ENCODE measurements at places on chromosomes 5 and 9.

DNA sequence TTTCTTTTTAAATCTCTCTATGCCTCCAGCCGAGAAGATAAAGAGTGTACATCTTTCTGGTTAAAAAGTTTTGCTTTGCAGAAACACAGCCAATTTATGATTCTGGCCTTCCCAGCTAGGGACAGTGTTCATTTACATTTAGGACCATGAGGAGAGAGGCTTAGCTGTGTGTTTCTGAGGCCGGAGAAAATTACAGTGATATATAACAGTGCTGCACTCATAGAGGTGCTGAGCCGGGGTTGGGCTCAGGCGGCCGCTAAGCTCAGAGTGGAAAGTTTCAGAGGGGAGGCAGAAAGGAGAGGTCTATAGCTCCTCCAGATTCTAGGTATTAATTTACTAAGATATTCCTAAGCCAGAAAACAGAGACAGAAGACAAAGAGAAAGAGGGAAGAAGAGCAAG is 37.0 kb upstream of the LCP2 start:
- DNase-seq = no peak

DNA sequence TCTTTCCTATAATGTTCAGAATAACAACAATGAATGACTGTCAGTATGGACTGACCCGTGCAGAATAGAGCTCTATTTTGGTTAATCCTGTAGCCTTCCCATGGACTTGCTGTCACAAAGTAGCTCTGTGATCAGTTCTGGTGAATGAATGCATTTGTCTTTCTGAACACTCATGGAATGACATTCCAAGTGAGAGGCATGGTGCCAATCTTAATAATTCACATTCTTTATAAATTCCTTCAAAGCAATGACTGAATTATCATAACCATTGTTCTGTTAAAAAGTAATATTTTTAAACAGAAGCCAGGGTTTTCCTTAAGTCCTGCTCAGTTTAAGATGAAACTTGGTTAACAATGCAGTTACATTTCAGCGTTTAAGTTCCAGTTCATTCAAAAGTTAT is 360.5 kb downstream of the ICE1 start:
- DNase-seq = no peak

GRCh38 chr5:94793113-94793815 is 174.8 kb downstream of the SLF1 start:
- no peak for DNase-seq

DNA sequence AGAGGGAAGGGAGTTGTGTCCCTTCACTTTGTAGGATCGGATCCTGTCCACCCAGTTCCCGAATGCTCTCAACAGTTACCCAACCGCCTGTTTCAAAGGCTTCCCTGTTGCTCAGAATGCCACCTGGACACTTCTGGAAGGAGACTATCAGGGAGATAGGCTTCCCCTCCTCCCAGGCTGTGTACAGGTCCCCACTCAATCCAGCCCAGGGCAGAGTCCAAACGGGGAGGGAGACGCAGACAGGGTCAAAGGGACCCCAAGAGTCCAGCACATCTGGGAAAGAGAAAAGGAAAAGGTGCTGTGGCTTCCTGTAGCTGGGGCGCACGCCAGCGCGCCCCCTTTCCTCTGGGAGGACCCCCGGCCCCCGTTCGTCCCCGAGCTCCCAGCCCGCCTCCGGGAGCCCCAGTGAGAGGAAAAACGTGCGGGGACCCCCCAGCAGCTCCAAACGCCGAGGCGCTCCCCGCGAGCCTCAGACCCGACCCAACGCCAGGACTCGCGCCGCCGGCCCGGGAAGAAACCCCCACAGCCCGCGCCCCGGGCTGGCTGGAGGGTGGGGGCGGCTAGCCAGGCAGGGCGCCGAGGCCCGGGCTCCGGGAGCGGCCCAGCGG is 640 bp downstream of the SURF4 start:
- no peak for DNase-seq

- DNase-seq = no peak
Measured at GRCh38 chr9:95756101-95756500, 119.4 kb upstream of the ERCC6L2 start.

DNA sequence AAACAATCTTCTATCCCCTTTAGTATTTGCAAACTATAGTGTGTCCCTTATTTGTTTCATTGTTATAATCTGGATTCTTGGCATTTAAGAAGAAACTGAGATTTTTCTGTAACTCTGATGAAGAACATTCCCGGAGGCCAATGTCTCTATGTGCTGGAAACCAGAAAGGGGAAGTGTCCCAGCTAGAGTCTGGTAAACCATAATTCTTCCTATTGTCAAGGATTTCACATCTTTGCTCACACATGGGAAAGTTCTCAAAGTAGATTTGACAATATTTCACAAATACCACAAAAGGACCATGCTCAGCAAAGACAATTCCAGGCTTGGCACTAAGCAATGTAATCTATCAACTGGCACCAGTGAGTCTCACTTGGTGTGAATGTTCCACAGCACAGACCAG is 146.8 kb downstream of the MUSK start:
- no peak for DNase-seq

- DNase-seq = no peak
Measured at GRCh38 chr5:141742144-141742543, 60.1 kb upstream of the ARAP3 start.

DNA sequence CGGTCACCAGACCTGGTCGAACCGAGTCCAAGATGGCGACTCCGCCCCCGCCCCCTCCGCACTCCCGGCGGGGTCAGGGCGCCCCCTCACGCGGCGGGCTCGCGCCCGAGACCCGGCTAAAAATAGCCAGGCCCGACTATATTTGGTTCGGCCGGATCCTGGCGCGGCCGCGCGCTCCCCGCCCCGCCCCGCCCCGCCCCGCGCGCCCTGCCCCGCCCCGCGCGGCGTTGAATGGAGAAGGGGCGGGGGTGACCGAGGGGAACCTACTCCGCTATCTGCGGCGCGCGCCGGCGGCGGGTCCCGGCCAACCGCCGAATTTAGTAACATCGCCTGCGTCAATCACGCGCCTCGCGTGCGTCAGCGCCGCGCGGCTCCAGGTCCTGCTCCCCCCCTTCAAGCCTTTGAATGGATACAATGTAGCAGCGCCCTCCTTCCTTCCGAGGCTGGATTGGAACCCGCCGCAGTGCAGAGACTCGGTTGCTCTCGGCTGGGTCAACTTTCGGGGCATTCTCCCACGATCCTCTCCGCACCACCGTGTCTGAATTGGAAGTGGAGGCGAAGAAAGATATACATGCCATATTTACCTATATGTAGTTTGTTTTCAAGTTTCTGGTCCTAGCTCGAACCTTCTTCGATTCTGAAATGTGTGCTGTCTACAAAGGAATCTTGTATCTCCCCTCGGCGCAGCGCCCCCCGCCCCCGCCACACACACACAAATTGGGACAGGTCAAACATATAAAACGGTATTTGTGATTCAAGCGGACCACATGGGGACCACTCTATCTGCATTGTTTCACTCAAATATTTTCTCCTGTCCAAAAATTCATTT is 1.6 kb upstream of the NR4A3 start:
- peak; percentile 97 for DNase-seq

DNA sequence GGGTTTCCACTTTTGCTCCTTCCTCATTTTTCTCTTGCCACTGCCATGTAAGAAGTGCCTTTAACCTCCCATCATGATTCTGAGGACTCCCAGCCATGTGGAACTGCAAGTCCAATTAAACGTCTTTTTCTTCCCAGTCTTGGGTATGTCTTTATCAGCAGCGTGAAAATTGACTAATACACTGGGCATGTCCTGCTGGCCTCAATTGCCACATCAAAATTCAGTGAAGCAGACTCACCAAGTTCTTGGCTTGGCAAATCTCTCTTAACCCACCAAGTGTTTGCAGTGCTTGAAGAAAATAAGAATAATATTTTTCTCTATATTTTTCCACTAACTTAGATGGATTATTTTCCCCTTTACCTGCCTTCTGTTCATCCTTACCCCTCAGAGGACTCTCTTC is 212.0 kb downstream of the BRINP1 start:
- DNase-seq = no peak

GRCh38 chr9:1939466-1939865 is 75.7 kb upstream of the SMARCA2 start:
- no peak for DNase-seq

- no peak for DNase-seq
Measured at GRCh38 chr5:132770476-132771159, 6.4 kb downstream of the SEPTIN8 start.

GRCh38 chr9:89012294-89013042 is 21.2 kb downstream of the S1PR3 start:
- DNase-seq = no peak

- DNase-seq = no peak
Measured at GRCh38 chr9:122961139-122961538, 20.3 kb downstream of the RABGAP1 start.

DNA sequence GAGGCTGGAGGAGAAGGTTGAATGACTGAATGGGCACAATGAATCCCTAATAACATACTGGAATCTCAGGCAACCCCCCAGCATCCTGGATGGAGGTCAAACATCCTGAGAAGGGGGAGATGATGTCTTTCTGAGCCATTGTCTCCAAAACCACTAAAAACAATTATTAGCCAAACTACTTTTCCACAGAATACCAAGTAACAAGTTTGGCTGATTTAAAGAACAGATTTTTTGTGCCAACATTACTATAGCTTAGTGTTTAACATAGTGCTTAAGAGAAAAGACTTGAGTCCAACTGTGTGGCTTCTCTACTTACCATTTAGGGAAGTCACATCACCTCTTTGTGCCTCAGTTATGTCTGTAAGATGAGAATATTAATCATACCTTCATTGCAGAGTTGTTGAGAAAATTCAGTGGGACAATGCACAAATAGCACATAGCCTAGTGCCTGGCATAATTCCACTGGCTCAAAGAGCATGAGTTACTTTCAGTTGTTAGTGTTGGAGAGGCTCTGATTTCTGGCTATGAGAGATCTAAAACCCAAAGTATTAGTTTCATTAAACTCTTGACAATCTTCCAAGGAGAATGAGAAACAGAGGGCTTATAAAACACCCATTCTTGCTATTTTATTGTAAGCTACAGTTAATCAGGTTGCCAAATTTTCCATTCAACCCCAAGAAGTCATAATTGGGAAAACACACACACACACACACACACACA is 111.3 kb upstream of the NR3C1 start:
- no peak for DNase-seq

GRCh38 chr5:100877274-100877673 is 25.8 kb downstream of the ST8SIA4 start:
- no peak for DNase-seq

GRCh38 chr5:177365845-177366527 is 8.3 kb downstream of the RGS14 start:
- no peak for DNase-seq

DNA sequence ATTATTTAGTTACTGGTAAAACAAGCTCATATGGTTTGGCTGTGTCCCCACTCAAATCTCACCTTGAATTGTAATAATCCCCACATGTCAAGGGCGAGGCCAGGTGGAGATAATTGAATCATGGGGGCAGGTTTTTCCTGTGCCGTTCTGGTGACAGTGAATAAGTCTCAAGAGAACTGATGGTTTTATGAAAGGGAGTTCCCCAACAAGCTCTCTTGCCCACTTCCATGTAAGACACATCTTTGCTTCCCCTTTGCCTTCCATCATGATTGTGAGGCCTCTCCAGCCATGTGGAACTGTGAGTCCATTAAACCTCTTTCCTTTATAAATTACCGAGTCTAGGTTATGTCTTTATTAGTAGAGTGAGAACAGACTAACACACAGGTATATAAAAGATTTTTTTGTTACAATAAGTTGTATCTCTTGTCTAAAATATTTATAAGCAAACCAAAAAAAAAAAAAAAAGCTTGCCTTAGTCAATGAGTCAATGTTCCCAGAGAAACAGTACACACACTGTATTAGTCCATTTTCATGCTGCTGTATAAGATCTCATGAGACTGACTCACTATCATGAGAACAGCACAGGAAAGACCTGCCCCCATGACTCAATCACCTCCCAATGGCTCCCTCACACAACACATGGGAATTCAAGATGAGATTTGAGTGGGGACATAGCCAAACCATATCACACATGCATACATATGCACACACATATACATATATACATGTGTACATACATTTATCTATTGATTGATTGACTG is 138.3 kb downstream of the BASP1 start:
- peak; percentile 21 for DNase-seq

GRCh38 chr9:33320568-33321261 is 30.4 kb downstream of the NFX1 start:
- peak; percentile 91 for DNase-seq

DNA sequence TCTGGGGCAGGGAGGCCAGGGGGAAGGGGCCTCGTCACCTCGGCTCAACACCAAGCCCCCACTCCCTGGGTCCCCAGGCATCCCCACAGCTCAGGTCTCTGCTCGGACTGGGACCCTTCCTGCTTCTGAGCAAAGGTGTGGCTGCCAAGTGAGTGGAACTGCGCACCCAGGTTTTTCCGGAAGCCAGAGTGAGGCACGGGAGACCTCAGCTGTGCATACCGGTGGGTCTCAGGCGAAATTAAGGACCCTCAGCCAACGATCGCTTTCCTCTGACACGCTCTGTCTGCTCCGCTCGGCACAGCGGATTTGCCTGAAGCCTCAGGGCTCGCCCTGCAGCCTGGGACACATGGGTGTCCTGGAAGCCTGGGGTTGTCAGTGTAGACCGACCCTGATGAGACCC is 41.0 kb upstream of the IRX4 start:
- DNase-seq = no peak

- no peak for DNase-seq
Measured at GRCh38 chr5:174340226-174340625, 294.7 kb downstream of the NSG2 start.

- DNase-seq = no peak
Measured at GRCh38 chr5:35656721-35657120, 39.1 kb downstream of the SPEF2 start.

- DNase-seq = no peak
Measured at GRCh38 chr5:144464306-144464705, 293.6 kb downstream of the KCTD16 start.

GRCh38 chr9:101524371-101524770 is 9.3 kb upstream of the RNF20 start:
- no peak for DNase-seq

- DNase-seq = no peak
Measured at GRCh38 chr5:27315363-27316270, 277.2 kb upstream of the CDH9 start.

GRCh38 chr9:71210326-71210725 is 88.9 kb upstream of the TRPM3 start:
- no peak for DNase-seq

DNA sequence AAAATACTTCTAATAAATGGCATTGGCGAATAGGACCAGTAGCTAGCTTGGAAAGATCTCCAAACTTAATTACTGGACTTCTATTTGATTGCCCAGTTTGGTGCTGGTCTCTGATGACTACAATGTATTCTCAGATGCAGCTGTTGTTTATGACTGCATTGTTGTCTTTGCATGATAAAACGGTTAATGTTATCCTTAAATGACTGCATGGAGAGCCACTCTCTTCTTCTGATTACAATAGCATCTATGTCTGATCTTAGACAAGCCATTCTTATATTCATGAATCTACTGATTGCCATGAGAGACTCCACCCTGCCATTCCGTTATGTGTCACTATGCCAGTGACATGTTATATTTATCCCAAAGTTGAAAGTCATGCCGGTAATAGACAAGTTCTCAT is 42.9 kb upstream of the ERBIN start:
- DNase-seq = no peak
